ENCODE measurements at places on chromosomes 7 and 10. TPM values are rescaled to one million over a fixed set of nuclear protein-coding genes. Genes with fewer than 3 reads are reported as not detected.

TUBAL3 gene
- total RNA-seq = 0.11 TPM

NOD1 gene
- total RNA-seq = 11.9 TPM

FAM241B gene
- total RNA-seq = 8.4 TPM

ZNF117 gene
- total RNA-seq = 1.7 TPM

FAM25G gene
- total RNA-seq = not detected

SAP25 gene
- total RNA-seq = 1.3 TPM

GPR141 gene
- total RNA-seq = not detected
